GM12878 (cell line): ENCODE measurements at places on chromosomes 12 and 14. TPM values are rescaled to one million over a fixed set of nuclear protein-coding genes. Genes with fewer than 3 reads are reported as not detected.
A peak's percentile ranks its signal among the peaks of the same experiment; 100 is the strongest.

The CBLN3 gene
- 2.8 and 3.8 TPM in 2 replicates for total RNA-seq

- H3K27me3 ChIP-seq: no peaks in the 10 kb centered on the region
- H3K4me1 ChIP-seq: peaks cover 20% of the 10 kb centered on the region
- H3K36me3 ChIP-seq: no peaks in the 10 kb centered on the region
These were observed 69.8 kb upstream of the RIN3 start for GRCh38 chr14:92443741-92444140.

DNA sequence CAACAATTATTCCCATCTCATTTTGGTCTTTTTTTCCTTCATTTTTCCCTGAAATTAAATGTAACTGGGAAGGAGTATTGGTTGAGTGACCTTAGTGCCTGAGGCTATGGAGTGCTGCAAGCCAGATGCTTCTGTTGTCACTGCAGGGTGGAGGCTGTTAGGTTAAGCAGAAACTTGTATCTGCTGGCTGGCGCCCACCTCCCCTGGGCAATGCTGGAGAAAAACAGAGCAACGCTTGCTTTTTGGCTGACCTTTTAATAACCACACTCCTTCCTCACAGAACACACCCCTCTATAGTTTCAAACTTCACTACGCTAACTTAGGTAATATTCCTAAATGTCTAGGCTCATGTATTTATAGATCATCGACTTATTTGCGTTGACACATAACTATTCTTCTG, 583.5 kb upstream of the NOVA1 start:
- H3K4me3 ChIP-seq: no peak overlapping the region
- DNase-seq: no peak
- no peaks in the 10 kb centered on the region for H3K4me1 ChIP-seq

DNA sequence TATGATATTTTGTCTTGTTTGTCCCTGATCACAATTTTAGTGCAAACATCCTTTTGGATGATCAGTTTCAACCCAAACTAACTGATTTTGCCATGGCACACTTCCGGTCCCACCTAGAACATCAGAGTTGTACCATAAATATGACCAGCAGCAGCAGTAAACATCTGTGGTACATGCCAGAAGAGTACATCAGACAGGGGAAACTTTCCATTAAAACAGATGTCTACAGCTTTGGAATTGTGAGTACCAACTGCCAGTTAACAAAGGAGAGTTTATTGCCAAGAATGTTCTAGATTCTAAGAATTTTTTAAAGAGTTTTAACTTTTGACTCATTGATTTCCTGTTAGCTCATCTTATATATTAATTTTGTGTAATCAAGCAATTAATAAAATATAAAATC, 55.4 kb downstream of the IRAK3 start:
- no peaks in the 10 kb centered on the region for H3K4me1 ChIP-seq
- no peaks in the 10 kb centered on the region for H3K27me3 ChIP-seq
- no peak overlapping the region for H3K4me3 ChIP-seq
- no peak overlapping the region for H3K27ac ChIP-seq

DNA sequence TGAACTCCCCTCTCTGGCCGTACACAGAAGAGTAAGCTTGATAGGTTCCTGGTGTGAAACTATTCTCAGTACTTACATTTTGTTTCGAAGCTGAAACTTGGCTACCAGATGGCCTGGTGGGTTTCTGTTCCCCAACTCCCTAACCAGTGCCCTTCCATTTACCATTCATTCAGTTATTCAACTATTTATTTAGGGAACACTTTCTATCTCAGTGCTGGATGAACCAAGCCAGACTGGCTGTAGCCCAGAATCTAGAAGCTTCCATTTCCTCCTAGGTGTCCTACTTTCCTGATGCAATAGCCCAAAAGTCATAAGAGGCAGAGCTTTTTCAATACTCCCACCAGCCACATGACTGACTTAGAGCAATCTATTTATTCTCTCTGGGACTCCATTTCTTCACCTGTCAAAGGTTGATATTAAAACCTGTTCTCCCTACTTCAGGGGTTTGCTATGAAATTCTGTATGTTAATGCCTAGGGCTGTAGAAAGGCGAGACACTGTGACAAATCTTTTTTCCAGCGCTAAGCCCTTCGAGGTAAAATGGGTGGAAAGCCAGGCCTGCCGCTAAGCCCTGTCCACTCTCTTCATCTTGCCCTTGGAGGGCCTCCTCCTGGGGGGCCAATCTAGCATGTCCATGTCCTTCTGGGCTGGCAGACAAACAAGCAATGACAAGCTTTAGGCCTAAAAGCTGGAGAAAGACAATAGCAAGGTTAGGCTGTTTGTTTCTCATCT, 8.1 kb upstream of the IRF2BPL start:
- peaks cover 75% of the 10 kb centered on the region for H3K4me1 ChIP-seq
- H3K36me3 ChIP-seq: no peaks in the 10 kb centered on the region
- H3K27me3 ChIP-seq: no peaks in the 10 kb centered on the region

The ENO2 gene
- 65.4 and 65.5 TPM in 2 replicates for total RNA-seq

DNA sequence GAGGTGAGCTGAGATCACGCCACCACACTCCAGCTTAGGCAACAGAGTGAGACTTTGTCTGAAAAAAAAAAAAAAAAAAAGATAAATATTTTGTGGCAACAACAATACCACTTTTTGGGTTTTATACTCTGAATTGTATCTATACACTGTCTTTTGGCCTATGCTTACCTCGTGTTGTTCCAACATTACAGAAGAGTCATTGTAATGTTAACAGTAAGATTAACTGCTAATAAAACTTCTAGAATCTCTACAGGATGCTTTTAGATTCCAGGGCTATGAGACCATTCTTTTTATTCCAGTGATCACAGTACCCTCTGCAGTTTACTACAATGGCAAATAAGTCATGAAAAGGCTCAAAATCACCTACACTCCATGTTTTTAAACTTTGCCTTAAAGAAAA, 11.6 kb downstream of the IFT81 start:
- H3K4me1 ChIP-seq: no peaks in the 10 kb centered on the region
- no peaks in the 10 kb centered on the region for H3K27me3 ChIP-seq
- no peak overlapping the region for H3K27ac ChIP-seq
- no peaks in the 10 kb centered on the region for H3K36me3 ChIP-seq
- DNase-seq: no peak
- H3K4me3 ChIP-seq: no peak overlapping the region

DNA sequence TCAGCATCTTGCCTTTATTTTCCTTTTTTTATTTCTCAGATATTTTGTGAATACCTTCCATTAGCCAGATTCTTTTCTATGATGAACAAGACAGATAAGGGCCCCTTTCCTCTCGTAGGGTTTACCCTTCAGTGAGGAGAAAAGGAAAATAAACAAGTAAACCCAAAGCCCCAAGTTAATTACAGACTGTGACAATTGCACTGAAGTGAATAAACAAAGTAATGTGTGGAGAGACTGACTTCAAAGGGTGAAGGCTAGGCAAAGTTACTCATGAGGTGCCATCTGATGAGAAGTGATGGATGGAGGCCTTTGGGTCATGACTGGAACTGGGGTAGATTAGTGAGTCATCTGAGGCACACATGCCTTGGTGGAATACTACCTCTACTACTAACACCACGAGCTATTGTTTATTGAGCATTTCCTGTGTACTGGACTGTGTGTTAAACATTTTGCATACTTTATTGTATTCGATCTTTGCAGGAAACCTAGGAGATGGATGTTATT, 143.4 kb upstream of the PRICKLE1 start:
- no peaks in the 10 kb centered on the region for H3K4me1 ChIP-seq
- no peaks in the 10 kb centered on the region for H3K36me3 ChIP-seq
- DNase-seq: no peak
- no peak overlapping the region for H3K27ac ChIP-seq

GRCh38 chr14:67762051-67762450, 54.3 kb downstream of the ZFYVE26 start:
- no peak overlapping the region for H3K4me3 ChIP-seq
- DNase-seq: no peak
- no peaks in the 10 kb centered on the region for H3K27me3 ChIP-seq
- H3K4me1 ChIP-seq: no peaks in the 10 kb centered on the region
- H3K36me3 ChIP-seq: peaks cover 14% of the 10 kb centered on the region

DNA sequence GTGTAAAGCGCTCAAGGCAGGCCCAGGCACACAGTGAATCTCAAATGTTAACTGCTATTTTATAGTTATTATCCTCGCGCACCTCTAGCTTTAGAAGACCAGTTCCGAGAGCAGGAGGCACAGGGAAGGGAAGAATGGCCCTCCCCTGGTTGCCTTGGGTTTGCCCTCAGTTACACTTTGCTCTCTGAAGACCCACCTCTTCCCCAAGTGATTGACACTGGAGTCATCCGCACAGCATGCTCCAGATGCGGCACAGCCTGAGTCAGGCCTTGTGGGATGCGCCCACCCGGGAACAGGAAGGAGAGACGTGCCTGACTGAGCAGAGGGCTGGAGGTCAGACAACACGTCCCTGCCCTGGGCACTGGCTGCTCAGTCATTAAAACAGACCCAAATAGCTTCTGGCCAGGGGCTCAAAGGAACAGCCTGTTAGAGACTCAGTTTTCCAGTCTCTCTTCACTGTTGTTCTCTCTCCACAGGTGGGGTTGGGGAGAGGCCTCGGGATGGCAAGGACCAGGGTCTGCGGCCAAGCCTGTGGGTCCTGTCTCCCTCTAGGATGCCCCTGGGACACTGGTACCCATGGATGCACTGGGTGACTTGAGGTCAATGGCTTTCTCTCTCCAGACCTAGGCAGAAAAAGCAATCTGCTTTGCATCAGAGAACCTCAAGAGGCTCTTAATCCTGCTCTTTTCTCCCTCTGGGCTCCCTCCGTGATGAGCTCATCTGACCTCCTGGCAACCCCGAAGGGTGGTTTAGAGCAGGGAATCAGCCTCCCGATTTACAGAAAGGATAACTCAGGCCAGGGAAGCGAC, 13.6 kb upstream of the MLXIP start:
- H3K27ac ChIP-seq: no peak overlapping the region
- no peaks in the 10 kb centered on the region for H3K27me3 ChIP-seq
- H3K4me1 ChIP-seq: peaks cover 15% of the 10 kb centered on the region
- DNase-seq: no peak
- H3K4me3 ChIP-seq: peak overlapping the region; percentile 52; the same call in 1 of the 2 replicates

The KCNMB4 gene
- total RNA-seq: 0.13 and 0.21 TPM in 2 replicates

The RGS6 gene
- total RNA-seq: 14.9 and 16.9 TPM in 2 replicates

The LUM gene
- 0.31 and 0.37 TPM in 2 replicates for total RNA-seq

The CAPS2 gene
- total RNA-seq: 5.1 and 5.4 TPM in 2 replicates

The TAS2R7 gene
- not detected in 2 replicates for total RNA-seq

DNA sequence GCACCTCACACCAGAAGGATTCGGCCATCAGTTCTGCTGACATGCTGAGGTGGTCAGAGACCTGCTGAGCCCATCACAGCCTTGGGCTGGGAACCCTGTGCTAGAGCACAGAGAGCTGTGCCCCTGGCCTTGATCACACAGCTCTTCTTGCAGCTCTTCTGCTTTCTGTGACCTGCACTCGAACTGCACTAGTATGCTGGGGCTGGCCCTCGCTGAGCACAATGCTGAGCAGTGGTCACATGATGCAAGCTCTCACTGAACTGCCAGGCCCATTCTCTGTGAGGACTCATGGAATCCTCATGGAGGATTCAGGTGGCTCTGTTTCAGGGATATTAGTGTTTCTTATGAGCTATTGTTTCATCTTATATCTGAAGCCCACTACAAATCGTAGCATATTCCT, 22.5 kb downstream of the FBXO21 start:
- no peak for DNase-seq
- no peak overlapping the region for H3K4me3 ChIP-seq
- peaks cover 35% of the 10 kb centered on the region for H3K36me3 ChIP-seq
- H3K27ac ChIP-seq: no peak overlapping the region

- DNase-seq: no peak
- H3K36me3 ChIP-seq: no peaks in the 10 kb centered on the region
- no peak overlapping the region for H3K27ac ChIP-seq
- H3K4me3 ChIP-seq: no peak overlapping the region
- H3K27me3 ChIP-seq: no peaks in the 10 kb centered on the region
These were observed 331.9 kb downstream of the BTG1 start for GRCh38 chr12:91813701-91814100.

DNA sequence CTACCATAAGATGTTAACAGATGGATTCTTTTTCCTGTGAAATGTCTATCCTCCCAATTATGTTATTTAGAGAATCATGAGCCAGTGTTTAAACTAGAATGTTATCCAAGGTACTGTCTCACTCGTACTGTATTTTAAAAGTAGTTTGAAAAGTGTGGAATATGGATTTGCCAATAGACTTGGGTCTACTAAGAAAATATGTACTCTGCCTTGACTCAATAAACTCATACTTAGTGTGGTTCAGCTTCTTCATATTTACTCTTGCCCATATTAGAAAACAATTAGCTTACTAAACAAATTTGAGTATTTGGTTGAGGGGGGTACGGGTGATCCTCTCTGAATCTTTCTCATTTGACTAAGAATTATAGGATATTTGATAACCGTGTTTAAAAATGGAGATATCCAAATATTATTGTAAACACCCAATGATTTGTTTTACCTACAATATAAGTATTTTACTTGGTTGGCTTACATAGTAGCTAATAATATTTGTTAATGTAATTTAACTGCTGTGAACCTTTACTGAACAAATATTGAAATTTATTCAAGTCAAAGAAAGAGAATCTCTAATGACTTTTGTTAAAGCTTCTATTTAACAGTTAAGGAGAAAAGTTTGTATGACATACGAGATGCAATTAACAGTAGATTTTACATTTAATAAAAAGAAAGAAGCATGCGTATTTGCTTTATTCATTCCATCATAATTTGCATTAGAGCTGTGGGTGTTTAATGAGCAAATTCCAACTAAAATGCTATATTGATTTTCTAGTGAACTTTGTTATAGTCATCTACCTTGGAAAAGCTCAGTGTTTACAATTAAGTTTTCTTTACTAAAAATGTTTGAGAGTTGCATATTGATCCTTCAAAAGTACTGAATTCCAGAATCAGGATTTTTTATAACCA, 81.2 kb downstream of the MIPOL1 start:
- no peak overlapping the region for H3K27ac ChIP-seq
- DNase-seq: no peak
- no peaks in the 10 kb centered on the region for H3K27me3 ChIP-seq
- H3K4me3 ChIP-seq: no peak overlapping the region
- H3K36me3 ChIP-seq: no peaks in the 10 kb centered on the region

- H3K27me3 ChIP-seq: no peaks in the 10 kb centered on the region
- no peak overlapping the region for H3K27ac ChIP-seq
- no peak overlapping the region for H3K4me3 ChIP-seq
- peaks cover 2% of the 10 kb centered on the region for H3K36me3 ChIP-seq
These were observed 48.8 kb downstream of the MIS18BP1 start for GRCh38 chr14:45204241-45204640.

DNA sequence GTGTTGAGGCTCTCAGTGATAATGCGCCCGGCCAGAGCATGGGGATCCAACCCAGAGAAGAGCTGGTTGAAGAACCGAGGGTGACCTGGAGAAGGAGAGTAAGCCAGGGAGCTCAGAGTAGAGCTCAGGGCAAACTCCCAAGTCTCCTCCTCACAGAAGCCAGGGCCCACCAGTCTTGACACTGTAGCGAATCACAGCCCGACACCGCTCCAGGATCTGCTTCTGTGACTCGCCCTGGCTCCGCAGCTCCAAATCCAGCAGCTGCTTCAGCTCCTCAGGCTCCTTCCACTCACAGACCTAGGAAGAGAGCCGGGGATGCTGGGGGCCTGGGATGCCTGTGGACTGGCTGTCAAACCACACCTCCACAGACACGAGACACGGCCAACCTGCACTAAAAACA, 8.2 kb upstream of the ZNF740 start:
- no peak for DNase-seq
- H3K4me1 ChIP-seq: peaks cover 11% of the 10 kb centered on the region; the same call in 1 of the 2 replicates
- no peak overlapping the region for H3K4me3 ChIP-seq
- no peaks in the 10 kb centered on the region for H3K27me3 ChIP-seq
- no peak overlapping the region for H3K27ac ChIP-seq

The DPPA3 gene
- total RNA-seq: not detected in 2 replicates
